ENCODE measurements at places on chromosomes 1 and 21.

DNA sequence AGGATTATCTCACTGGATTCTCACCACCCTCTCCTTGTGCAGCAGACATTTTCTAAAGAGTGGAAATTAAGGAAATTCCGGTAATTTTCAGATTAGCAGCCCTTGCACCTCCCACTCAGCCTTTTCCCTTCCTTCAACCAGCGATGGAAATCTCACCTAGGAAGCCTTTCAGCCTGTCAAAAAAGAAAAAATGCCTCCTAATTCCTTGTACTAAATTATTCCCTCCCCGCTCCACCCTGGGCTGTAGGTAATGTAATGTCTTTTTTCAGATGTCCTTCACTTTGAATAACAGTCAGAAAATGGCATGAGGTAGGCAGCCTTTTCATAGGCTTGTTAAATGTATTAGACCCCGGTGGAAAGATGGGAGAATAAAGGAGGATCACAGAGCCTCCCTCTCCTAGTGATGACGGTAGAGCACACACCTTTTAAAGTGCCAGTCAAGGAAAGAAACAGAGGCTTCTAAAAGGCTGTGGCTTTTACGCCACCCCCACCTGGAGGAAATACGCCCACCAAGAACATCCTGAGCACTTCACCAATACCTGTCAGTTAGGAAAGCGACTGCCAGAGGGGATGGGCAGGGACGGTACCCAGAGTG lies 62.8 kb upstream of the NEK2 start:
- DNase-seq = no peak

DNA sequence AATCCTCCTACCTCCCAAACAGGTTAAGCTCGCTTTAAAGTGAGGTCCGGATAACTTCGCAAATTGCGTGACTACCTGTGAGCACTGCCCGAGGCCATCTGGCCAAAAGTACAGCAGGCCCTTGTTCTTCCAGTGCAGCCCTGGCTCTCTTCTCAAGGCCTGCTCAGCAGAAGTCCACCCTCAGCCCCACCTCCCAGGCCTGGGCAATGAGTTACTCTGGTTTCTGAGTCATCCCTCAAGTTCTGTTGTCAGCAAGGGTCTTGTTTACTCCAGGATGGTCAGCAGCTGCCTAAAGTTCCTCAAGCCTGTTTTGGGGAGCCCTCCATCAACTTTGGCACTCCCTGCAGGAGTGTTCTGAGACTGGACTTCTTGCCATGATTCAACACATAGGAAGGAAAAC lies 101.7 kb downstream of the BCAR3 start:
- peak; percentile 18 for DNase-seq

DNA sequence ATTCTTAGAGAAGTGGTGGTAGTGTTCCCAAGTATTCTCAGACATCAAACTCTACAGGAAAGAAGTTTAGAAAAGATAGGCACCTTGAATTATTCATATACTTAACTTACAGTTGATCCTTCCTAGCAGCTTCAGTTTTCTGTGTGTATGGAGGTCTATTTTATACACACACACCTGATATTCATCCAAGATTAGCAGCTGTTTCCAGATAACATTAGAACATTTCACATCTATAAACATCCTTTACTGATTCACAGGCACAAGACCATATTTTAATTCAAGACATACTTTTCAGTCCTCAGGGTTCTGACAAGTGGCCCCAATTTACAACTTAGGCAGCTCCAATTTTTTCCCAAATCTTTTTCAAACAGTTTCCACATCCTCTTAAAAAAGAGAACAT lies 287.8 kb upstream of the USP25 start:
- no peak for DNase-seq

- DNase-seq = peak; percentile 23
These were observed 2.7 kb upstream of the RAD54L start for GRCh38 chr1:46244656-46245371.

DNA sequence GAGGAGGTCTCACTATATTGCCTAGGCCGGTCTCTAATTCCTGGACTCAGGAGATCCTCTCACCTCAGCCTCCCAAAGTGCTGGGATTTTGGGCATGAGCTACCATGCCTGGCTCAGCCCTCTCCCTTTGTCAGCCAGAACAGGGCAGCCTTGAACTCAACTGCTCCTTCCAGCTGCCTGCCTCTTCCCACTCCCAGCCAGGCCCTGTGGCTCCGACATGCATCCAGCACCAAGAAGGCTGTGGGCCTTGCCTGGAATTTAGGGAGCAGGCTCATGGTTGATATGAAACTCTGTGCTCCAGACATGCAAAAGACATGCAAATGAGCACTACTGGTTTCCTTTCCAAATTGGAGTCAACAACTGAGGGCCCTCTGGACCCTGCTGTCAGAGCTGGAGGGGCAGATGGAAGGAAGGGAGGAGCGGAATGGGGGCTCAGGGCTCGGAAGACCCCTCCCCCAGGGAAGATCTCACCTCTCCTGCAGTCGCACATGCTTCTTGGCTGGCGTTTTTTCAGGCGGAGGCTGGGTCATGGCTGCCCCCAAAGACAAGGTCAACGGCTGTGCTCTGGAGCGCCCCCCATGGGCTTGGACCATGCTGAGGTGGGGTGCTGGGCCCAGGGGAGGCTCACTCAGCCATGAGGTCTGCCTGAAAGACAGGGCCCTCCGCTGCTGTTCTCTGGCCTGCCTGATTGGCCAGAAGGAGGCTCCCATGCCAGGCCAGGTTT lies 1.4 kb downstream of the PTPN7 start:
- no peak for DNase-seq

DNA sequence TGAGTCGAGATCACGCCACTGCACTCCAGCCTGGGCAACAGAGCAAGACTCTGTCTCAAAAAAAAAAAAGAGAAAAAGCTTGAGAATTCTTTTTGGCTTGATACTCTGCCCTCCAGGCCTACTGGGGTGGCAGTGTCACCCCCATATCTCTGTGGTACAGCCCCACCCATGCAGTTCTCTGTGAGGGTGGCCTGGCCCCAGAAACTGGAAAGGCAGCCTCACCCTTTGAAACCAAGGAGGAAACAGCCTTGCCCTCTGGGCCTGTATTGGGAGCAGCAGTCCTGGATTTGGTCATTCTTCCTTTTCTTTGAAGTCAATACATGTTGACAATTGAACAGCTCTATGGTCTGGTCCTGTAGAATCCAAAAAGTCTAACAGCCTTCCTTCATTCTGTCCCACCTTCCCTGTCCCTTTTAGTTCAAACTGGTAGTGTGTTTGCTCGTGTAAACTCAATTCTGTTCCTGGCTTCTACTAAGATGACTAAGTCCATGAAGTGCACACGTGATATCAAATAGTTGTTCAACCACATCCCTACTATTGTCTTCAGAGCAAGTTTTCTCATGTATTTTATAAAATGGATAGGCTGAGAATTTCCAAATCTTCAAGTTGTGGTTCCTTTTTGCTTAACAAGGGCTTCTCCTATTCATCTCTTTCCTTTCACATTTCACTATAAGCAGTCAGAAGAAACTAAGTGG lies 13.2 kb downstream of the ST7L start:
- no peak for DNase-seq

GRCh38 chr1:119364640-119365039 lies 3.9 kb upstream of the HAO2 start:
- DNase-seq = peak; percentile 23

GRCh38 chr1:117679868-117680267 lies 74.0 kb downstream of the TENT5C start:
- DNase-seq = no peak

- no peak for DNase-seq
These were observed 9.0 kb downstream of the TGFBR3 start for GRCh38 chr1:91876781-91877573.

DNA sequence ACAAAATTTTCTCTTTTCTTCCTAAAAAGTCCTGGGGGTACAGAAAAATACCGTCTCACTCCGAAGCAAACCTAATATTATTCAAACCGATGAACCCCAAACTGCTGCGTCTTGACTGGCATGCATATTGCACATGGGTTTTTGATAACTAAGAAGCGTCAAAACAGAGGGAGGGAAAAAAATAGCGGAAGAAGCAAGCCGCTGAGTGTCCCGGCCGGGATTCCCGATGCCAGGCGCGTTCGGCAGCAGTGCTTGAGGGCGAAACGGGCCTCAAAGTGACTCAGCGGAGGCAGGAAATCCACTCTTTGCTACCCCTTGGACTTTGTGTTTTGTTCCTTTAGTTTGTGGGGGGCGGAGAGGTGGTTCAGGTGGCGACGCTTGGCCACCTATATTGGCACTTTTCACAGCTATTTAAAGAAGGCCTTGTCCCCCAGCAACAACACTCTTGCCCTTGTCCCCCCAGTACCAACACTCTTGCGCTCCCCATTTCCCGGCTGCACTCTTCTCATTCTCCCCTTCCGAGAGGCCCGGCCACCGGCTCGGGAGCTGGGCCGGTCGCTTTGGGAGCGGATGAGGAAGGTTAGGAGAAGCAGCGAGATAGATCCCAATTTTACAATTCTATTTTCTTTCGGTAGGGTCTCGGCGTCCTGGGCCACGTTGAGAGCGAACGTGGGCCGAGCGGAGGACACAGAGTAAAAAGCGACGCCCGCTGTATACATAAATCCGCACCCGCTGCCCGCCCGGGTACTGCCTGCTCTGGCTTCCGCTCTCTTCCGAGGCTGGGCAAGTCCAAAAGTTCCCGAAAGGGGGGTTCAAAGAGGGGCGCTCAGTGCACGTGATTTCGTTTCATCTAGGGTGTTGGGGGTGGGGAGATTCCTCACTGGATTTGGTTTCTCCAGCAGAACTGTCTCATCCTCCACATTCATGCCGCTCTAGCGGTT lies 2.5 kb downstream of the LMX1A start:
- DNase-seq = no peak

- DNase-seq = no peak
These were observed 1636.8 kb downstream of the AMY1C start for GRCh38 chr1:105386489-105386888.

DNA sequence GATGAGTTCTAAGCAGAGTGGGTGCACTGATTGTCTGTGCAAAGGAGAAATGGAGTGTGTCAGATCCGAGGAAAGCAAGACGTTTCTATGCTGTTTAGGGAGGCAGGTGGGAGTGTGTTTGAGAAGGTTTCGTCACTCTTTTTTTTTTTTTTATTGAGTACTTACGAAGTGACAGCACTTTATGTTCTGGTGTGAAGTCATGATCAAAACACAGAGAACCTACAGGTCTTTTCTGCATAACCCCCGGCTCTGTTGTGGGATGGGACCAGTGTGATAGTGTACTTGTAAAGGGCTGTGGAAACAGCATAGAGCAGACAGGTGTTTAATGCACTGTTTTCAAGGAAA lies 26.7 kb downstream of the MIA3 start:
- no peak for DNase-seq

DNA sequence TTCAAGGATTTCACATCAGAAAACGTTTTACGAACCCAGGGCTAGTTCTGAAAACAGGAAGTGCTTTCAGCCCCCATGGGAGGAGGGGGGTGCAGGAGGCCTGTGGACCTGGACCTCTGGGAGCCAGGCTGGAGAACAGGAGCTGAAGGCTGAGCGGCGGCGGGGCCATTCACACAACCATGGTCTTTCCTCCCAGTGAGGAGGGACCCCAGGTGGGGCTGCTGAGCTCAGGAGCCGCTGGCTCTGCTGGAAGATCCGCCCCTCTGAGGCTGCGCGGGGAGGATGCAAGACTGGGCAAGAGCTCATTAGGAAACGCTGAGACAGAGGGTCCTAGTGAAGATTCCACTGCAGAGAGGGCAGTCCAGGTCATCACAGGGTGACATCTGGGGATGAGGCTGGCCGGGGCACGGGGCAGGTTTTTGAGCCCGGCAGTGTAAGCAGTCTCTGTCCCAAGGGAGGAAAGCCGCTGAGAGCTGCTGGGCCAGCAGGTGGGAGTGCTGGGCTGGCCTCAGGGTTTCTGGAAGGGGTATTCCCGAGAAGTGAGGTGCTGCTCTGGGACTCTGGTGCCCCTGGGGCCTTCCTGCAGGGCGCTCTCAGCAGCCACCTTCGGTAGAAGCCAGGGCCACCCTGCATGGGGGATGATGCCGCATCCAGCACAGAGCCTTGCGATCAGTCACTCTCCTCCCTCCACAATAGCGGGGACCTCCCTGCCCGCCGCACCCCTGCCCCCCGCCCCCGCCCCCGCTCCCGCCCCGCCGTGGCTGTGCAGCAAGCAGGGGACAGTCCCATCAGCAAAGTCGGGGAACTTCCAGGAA lies 7.5 kb downstream of the MX2 start:
- no peak for DNase-seq

- DNase-seq = peak; percentile 47
These were observed at the start of gene GBP3 for GRCh38 chr1:89022167-89022959. Gene GBP3 (minus strand): TSS chr1:89022866. CDS start chr1:89020721, 2,145 bp downstream.

DNA sequence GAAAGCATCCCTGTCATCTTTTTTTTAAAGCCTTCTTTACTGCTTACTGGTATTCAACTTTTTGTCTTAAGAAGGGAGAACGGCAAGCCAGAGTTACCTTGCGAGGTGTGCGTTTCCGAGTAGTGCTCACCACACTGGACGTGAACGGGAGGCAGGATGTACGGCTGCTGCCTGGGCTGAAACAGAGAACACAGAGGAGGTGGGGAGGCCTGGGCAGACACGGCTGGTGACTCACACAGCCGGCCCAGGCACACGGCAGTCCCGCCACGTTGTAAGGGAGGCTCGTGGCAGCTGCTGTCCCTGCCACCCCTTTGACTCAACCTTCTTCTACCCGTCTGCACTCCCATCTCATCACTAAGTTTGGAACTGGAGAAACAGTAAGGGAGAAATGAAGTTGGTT lies 105.8 kb downstream of the SMYD2 start:
- peak; percentile 90 for DNase-seq

DNA sequence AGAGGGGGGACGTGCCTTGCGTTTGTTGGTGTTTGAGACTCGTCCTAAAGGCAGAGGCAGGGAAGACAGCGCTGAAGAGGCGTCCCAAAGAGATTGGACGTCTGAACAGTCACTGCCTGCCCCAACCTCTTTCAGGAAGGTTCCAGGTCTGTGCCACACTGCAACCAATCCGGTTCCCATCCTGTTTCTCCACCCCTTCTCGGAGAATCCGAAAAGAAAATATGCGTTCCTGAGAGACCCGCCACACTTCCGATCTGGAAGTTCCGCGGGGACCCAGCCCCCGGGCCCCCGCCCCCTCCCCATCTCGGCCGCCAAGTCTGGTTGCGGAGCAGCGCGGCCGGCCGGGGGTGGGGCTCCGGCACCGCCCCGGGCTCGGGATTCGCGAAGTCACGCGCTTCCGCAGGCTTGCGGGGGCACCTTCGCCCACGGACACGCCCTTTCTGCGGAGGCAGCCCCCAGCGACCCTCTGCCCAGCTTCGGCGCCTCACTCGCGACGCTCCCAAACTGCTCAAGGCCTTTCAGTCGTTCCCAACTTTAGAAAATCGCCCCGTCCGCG lies 124.5 kb upstream of the DPYD start:
- peak; percentile 61 for DNase-seq

- peak; percentile 18 for DNase-seq
These were observed 68.1 kb downstream of the RPS6KA1 start for GRCh38 chr1:26597629-26598039.

- DNase-seq = no peak
These were observed 13.7 kb upstream of the VPS45 start for GRCh38 chr1:150053926-150054325.

- peak; percentile 77 for DNase-seq
These were observed 1807.8 kb downstream of the BRINP3 start for GRCh38 chr1:188669728-188670382.

GRCh38 chr1:164720440-164721227 lies 161.7 kb downstream of the PBX1 start:
- no peak for DNase-seq

DNA sequence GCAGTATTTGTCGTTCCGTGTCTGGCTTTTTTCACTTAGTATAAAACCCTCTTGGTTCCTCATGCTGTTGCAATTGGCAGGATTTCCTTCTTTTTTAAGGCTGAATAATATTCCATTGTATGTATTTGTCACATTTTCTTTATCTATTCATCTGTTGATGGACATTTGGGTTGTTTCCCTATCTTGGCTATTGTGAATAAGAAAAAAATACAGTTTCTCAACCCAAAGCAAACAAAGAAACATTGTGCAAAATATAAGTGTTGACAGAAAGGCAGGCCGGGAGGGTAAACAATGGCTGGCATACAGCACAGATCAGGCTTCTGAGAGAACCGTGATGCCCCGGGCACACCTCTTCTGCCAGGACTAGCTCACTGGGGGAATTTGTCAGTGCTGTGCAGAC lies 26.9 kb downstream of the NENF start:
- no peak for DNase-seq

All from A172 (cell line).